Mesothelial cell of epicardium (in vitro differentiated cells): ENCODE measurements at places on chromosomes 7 and 10. TPM values are rescaled to one million over a fixed set of nuclear protein-coding genes. Genes with fewer than 3 reads are reported as not detected.

OR6V1 gene
- total RNA-seq = not detected in 3 replicates

ITGA8 gene
- 19.2 to 21.8 TPM (median 21.7 TPM) in 3 replicates for total RNA-seq

DNA sequence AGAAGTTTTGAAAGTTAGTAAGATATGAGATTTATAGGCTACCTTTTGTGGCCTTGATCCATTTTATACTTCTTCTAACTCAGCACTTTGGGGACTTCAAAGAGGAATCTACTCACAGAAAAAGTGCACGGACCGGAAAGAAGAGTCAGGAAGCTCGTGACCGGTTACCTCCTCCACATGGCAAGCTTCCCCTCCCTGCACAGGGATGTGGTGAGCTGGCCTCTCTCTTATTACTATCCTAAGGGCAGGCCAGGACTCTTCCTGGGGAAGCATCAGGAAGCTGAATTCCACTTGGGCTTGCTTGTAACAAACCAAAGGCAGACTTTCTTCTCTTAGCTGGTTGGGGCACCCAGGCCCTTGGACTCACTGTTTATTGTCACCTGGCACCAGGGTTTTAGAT lies 170.8 kb upstream of the GLI3 start:
- no peak overlapping the region for H3K4me3 ChIP-seq
- H3K27ac ChIP-seq = peak overlapping the region; percentile 75
- H3K27me3 ChIP-seq = no peaks in the 10 kb centered on the region
- H3K4me1 ChIP-seq = peaks cover 26% of the 10 kb centered on the region

DNA sequence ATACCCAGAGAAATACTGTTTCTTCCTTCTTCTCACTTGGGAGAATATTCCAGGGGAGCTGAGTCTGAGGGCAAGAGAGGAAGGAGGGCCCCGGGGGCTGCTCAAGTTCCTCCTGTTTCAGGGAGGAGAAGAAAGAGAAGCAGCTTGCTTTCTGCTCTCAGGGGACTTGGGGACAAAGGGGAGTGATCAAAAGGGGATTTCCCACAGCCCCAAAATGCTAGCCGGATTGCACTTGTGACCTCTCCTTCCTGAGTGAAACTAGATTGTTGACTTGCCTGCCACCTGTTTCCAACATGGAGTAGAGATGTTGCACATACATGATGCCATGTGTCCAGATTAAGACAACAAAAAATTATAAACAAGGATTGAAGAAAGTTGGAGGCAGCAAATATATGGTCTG lies 28.7 kb upstream of the PDCD4 start:
- peaks cover 9% of the 10 kb centered on the region for H3K36me3 ChIP-seq
- H3K27me3 ChIP-seq = no peaks in the 10 kb centered on the region
- peak overlapping the region; percentile 13 for H3K27ac ChIP-seq

DNA sequence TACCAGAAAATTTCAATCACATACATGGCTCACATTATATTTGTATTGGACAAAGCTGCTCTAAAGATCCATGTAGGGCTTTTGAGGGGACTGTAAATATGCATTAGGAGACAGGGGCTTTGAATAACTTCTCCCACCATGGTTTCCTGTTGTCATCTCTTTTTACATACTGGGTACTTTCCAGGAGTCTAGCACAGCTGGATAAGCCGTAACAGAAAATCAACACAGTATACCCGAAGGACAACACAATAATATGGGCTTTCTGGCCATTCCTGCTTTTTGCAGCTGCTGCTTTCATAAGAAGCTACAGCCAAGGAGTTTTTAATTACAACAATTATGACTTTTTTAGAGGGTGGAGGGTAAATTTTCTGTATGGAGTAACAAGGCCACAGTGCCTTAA lies 63.4 kb upstream of the SRPK2 start:
- peaks cover 16% of the 10 kb centered on the region for H3K4me1 ChIP-seq
- no peak overlapping the region for H3K4me3 ChIP-seq
- no peak for DNase-seq
- H3K27ac ChIP-seq = no peak overlapping the region
